ENCODE measurements at places on chromosomes 2 and 18. TPM values are rescaled to one million over a fixed set of nuclear protein-coding genes. Genes with fewer than 3 reads are reported as not detected.

Gene LIPT1
- polyA plus RNA-seq, result 6.1 TPM

Gene HOXD3
- polyA plus RNA-seq, result not detected

Gene ADRA2B
- not detected for polyA plus RNA-seq

Gene RPL31
- polyA plus RNA-seq, result 1,555 TPM

Gene TRIM43
- polyA plus RNA-seq, result not detected

Gene GFPT1
- 39.4 TPM for polyA plus RNA-seq

Gene RSAD2
- 0.16 TPM for polyA plus RNA-seq

Gene ZNF519
- polyA plus RNA-seq, result 25.0 TPM

Gene SERPINB13
- polyA plus RNA-seq, result not detected

Gene CRIM1
- 6.7 TPM for polyA plus RNA-seq

Gene SEMA4F
- 18.2 TPM for polyA plus RNA-seq

Gene NDUFB3
- polyA plus RNA-seq, result 154 TPM

Gene IDH1
- 354 TPM for polyA plus RNA-seq

Gene KIF1A
- 89.2 TPM for polyA plus RNA-seq

Gene FSIP2
- 12.2 TPM for polyA plus RNA-seq

Gene IL1B
- polyA plus RNA-seq, result not detected

Gene CYB5A
- 35.4 TPM for polyA plus RNA-seq

Gene AAMP
- 249 TPM for polyA plus RNA-seq

Gene TUBB8B
- not detected for polyA plus RNA-seq

Gene NEDD4L
- 103 TPM for polyA plus RNA-seq

Gene UGT1A6
- not detected for polyA plus RNA-seq

Gene CLEC4F
- polyA plus RNA-seq, result not detected

Gene UGT1A4
- not detected for polyA plus RNA-seq

Gene MAL
- not detected for polyA plus RNA-seq

Gene ERFE
- not detected for polyA plus RNA-seq

Gene TMX3
- polyA plus RNA-seq, result 118 TPM

Gene ASPRV1
- polyA plus RNA-seq, result 7.7 TPM

Gene SS18
- polyA plus RNA-seq, result 63.1 TPM

Gene SLC5A7
- not detected for polyA plus RNA-seq

Gene LYG2
- not detected for polyA plus RNA-seq

Gene FBXO15
- 6.1 TPM for polyA plus RNA-seq

Gene SIGLEC15
- polyA plus RNA-seq, result not detected

Gene YIPF4
- polyA plus RNA-seq, result 33.5 TPM

Gene RUFY4
- not detected for polyA plus RNA-seq

Gene DES
- not detected for polyA plus RNA-seq

Gene TUBA4B
- not detected for polyA plus RNA-seq

Gene ZNF236
- polyA plus RNA-seq, result 7.7 TPM

Measured in neural cell (in vitro differentiated cells).